ENCODE measurements at places on chromosomes 11 and 22. TPM values are rescaled to one million over a fixed set of nuclear protein-coding genes. Genes with fewer than 3 reads are reported as not detected.

Gene OR6M1
- not detected for polyA plus RNA-seq

Gene TRIM49
- polyA plus RNA-seq, result not detected

Gene DERL3
- 3.9 TPM for polyA plus RNA-seq

Gene NAALADL1
- 12.0 TPM for polyA plus RNA-seq

Gene NLRP14
- 0.27 TPM for polyA plus RNA-seq

Gene OR6A2
- polyA plus RNA-seq, result not detected

Gene MN1
- 2.1 TPM for polyA plus RNA-seq

Gene AP5B1
- polyA plus RNA-seq, result 3.4 TPM

Gene SCN3B
- polyA plus RNA-seq, result 4.5 TPM

Gene SLC37A2
- 3.9 TPM for polyA plus RNA-seq

Gene YAP1
- polyA plus RNA-seq, result 228 TPM

Gene TMEM191C
- polyA plus RNA-seq, result 1.8 TPM

Gene GUCY1A2
- 29.9 TPM for polyA plus RNA-seq

Gene EXPH5
- polyA plus RNA-seq, result 8.1 TPM

Gene MAJIN
- not detected for polyA plus RNA-seq
